Anterior cingulate cortex (tissue), 58 donors: ENCODE measurements at places on chromosomes 4 and X.

DNA sequence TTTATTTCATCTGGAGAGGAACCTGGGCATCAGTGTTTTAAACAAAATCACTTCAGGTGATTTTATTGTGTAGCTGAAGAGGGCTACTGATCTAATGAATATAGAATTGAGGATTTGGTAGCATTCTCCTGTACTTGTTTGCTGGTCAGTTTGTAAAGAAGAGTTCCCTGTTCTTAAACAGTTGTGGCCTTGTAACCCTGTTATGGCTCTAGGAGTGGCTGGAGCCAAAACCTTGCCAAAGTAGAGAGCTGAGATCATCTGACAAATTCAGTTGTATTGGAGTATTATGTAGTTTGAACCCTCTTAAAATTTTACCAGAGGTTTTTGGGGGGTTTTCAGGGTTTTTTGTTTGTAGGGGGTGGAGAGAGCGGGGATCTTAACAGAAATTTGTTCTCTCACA lies 36.5 kb downstream of the USP9X start:
- DNase-seq = no peak

DNA sequence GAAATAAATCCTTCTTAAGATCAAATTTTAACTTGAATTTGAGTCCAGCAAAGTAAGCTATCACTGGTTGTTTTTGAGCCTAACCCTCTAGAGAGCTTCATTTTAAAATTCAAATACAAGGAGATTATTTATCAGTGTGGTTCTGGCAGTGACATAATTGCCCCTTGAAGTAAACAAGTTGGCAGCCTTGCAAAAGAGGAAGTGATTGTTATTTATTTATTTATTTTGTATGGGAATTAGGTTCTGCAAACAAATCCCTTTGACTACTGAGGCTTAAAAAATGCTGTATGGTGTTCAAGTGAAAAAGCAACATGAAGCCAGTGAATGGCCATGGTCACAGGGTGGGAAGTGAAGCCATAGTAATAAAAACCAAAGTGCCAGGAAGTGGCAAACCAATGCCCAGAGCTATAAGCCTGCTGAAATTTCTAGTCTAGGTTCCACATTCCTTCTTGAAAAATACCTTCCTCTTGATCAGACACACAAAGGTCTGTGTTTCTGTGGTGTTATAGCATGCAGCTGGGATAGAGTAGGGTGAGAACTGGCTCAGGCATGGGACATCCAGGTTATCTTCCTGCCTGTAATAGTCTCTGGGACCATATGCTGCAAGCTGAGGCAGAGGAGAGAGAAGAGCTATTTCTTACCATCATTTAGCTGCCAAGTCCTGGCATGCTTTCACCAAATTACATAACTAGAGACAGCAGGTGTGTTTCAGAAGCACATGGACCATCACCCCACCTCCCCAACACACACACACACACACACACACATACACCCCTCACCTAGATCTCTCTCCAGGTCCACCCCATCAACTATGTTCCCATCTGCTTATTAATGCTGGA lies 47.1 kb upstream of the TSPAN7 start:
- DNase-seq = no peak

DNA sequence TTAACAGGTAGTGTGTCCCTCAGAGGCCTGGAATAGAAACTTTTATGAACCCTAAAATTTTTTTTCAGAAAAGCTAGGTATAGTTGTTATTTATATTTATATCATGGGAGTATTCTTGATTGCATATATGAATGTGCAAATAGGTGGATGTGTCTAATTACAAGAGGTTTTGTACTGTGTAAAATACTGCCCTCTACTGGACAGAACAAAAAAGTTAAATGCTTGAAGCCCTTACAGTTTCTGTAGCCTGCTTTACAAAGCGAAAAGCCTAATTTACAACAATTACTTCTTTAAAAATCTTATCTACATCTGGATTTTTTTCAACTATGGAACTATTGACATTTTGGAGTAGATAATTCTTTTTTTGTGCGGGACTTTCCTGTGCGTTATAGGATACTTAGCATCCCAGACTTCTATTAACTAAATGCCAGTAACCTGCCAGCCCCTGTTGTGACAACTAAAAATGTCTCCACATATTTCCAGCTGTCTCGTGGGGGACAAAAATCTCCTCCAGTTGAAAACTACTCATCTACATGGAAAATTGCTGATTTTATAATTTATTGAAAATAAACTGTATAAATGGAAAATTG lies 35.1 kb downstream of the ENPEP start:
- no peak for DNase-seq

GRCh38 chr4:75655562-75655961 lies 17.6 kb downstream of the G3BP2 start:
- DNase-seq = no peak

DNA sequence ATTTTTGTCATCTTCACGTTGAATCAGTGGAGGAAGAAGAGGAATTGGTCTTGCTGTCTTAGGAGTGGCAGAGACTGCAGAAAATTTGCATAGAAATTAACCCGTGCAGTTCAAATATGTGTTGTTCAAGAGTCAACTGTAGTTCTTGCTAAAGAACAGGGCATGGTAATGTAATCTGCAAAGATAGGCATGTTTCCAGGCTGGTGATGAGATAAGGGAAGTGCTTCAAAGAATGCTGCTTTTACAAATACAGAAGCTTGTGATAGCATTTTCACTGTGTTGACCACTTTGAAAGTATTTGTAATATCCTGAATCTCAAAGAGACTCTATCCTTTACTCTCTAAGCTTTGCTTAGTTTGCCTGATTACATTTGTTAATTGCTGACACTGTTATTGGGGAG lies 60.1 kb downstream of the PRRG1 start:
- no peak for DNase-seq

- DNase-seq = no peak
Measured at GRCh38 chrX:97050392-97050791, 166.7 kb downstream of the RPA4 start.

DNA sequence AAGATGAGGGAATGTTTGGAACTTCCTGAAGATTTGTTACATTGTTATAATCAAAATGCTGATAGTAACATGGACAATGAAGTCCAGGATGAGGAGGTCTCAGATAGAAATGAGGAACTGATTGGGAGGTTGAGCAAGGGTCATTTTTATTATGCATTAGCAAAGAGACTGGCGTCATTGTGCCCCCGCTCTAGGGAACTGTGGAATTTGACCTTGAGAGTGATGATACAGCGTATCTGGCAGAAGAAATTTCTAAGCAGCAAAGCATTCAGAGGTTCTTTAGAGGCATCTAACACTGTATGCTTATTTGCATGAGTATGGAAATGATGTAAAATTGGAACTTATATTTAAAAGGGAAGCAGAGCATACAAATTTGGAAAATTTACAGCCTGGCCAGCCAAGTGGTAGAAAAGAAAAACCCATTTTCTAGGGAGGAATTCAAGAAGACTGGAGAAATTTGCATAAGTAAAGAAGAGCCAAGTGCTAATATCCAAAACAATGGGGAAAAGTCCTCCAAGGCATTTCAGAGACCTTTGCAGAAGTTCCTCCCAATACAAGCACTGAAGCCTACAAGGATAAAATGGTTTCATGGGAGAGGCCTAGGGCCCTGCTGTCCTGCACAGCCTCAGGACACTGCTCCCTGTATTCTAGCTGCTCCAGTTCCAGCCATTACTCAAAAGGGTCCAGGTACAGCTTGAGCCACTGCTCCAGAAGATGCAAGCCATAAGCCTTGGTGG lies 483.0 kb upstream of the NDST4 start:
- no peak for DNase-seq

- DNase-seq = peak; percentile 66
Measured at GRCh38 chr4:86302251-86302650, 57.6 kb downstream of the MAPK10 start.

- no peak for DNase-seq
Measured at GRCh38 chrX:106973433-106974149, 26.4 kb downstream of the MORC4 start.

GRCh38 chrX:44873415-44874276 lies 658 bp downstream of the KDM6A start:
- DNase-seq = peak; percentile 52

- no peak for DNase-seq
Measured at GRCh38 chr4:1771555-1772305, 21.4 kb upstream of the FGFR3 start.

DNA sequence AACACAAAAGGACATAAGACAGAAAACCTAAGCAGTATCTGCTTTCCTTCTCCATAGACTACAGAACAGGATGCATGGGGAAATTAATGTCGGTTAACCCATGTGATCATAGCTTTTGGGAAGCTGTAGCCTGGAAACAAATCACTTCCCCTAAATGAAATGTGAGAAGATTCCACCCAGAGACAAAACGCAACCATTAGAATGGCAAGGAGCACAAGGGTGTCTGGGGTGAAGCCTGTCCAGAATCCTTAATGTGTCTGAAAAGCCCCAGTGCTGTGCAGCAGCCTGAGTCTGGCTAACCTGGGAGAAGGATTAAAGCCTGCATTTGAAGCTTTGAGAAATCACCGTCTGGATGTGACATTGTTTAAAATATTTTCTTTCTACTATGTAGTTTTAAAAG lies 213.3 kb downstream of the ANKRD50 start:
- DNase-seq = no peak

- DNase-seq = no peak
Measured at GRCh38 chrX:39899856-39900776, 197.6 kb downstream of the BCOR start.
